ENCODE measurements at places on chromosomes 1 and 21.

DNA sequence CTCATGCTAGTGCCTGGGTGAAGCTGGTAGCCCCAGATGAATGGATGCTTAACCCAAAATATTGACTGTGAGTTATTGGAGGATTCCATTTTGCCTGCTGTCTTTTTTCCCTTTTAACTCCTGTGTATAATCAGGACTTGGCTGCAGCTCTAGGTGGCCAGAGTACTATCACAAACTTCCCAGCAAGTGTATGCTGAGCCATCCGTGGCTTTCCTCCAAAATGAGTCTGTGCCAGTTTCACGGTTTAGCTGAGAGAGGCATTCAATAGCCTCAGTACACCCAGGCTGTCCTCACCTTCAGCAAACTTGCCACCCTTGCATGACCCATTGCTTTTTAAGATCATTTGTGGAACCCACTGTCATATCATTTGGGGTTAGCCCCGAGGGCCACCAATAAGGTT is 5.3 kb upstream of the DPT start:
- DNase-seq = no peak

DNA sequence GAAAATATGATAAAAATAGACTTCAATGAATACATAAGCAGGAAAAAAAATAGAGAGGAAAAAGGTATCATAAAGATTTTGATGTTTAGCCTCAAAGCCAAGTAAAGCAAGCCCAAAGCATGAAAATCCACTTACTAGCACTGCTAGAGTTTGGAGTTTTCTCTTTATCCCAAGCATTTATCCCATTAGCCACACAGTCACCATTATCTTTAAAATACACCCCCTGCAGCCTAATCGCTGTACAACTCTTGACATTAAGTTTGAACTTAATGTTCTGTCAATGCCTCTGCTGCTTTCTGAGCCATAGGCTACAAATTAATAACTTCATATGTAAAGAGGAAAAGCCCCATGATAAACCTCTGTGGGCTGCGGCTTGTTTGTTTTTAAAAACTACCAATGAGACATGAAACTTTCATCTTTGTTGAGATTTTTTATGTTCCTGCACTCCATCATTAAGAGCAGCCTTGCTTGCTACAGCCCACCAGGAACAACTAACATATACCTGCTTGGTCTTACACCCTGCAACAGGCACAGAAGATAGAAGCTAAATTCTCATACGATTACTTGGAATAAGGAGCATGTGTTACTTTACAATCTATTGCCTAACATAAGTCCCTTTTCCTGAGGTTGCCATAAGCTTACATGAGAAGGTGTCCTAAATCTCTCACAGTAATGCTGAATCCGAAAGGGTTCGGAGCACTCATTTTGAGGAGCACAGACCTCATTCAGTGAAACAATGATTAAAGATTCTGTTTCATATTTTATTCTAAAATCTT is 202.4 kb downstream of the SMYD3 start:
- DNase-seq = no peak

GRCh38 chr1:22204989-22205913 is 62.4 kb upstream of the WNT4 start:
- DNase-seq = no peak

- no peak for DNase-seq
Measured at GRCh38 chr21:16815243-16815642, 697.6 kb upstream of the CXADR start.

DNA sequence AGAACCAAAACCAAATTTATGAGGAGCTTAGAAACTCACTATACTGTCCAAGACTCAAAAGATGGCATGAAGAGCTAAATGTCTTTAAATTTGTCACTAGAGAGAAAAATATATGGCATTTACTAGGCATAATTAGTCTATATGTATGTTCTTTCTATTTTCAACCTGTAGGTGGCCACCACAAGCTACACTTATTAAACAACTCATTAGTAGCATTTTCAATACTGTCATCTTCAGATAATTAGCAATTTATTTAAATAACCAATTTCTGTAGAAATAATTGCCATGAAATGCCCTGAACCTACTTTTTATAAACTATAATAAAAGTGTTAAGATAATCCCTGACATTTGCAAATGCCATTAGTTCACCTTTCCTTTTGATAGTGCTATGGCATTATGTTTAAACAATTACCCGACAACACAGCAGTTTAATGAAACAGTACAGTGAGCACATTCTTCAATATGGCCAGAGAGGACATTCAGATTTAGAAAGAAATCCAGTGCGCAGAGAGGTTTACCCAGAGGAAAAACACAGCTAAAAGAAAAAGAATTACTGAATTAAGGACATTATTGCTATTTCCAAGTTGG is 522.5 kb downstream of the PTBP2 start:
- no peak for DNase-seq

GRCh38 chr1:246659594-246660140 is 64.5 kb upstream of the SCCPDH start:
- no peak for DNase-seq

DNA sequence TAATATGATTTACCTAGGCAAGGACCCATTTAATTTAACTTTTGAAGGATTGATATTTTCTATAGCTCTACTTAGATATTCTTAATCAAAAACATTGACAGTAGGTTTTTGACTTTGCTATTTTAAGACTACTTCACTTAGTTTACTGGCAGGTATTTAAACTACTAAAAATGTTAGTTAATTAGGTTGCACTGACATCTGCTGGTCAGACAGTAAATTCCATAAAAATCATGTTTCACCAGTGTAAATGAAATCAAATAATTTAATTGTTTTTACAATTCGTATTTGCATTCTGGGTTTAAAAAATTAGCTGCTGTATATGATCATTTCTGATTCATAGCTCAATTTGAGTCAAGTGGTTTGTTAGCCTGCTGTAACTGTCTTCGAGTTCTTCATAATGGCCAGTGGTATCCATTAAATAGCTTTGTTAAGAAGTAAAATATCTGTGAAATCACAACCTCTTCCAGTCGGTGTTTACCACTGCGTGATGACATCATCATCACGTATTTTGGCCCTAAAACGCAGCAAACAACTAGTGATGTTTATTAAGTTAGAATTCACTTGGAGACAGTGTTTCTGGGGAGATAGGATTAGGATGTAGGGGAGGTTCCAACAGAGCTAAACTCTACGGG is 26.2 kb downstream of the EXTL2 start:
- no peak for DNase-seq

DNA sequence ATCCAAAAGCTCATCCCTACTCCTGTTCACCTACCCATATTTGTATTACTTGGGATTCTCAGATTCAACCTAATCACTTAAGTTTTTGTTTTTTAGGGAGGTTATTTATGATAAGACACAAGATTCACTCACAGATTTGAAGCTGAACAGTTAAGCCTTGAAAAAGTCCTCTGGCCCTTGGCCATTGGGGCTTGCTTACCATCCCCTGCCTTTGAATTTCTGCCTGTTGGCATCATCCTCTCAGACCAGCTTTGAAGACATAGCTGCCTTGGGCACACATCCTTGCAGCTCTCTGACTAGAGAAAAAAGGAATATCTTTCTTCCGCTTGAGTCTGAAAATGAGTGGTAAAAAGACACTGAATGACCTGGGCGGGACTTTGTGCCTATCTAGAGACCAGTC is 41.8 kb upstream of the RALGPS2 start:
- DNase-seq = no peak

- no peak for DNase-seq
Measured at GRCh38 chr1:238950784-238951183, 435.6 kb upstream of the CHRM3 start.

GRCh38 chr1:184633785-184634184 is 120.9 kb downstream of the EDEM3 start:
- no peak for DNase-seq

GRCh38 chr1:110083866-110084226 is 13.4 kb upstream of the ALX3 start:
- DNase-seq = no peak

DNA sequence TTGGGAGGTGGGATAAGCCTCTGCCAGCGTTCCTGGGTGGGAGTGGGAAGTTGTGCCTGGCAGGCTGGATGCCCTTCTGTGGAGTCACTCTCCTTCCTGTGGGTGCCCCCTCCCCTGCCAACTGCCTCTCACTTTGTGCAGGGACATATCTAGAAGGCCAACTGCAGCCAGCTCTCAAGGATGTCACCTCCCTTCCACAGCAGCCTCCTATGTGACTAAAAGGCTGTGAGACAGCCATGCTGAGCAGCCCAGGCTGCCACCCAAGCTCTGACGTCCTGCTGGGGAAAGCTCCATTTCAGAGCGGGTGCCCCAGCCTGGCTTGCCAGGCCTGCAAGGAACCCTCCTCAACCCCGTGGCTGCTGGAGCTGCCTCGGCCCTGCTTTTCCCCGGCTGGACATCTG is 19.6 kb upstream of the SLC26A9 start:
- DNase-seq = no peak

- DNase-seq = no peak
Measured at GRCh38 chr1:220382994-220383393, 110.7 kb upstream of the RAB3GAP2 start.

GRCh38 chr1:54002544-54003248 is 15.3 kb downstream of the LDLRAD1 start:
- no peak for DNase-seq

GRCh38 chr1:16183765-16184556 is 28.1 kb upstream of the EPHA2 start:
- no peak for DNase-seq

- no peak for DNase-seq
Measured at GRCh38 chr1:198833706-198834503, 195.1 kb downstream of the PTPRC start.

GRCh38 chr1:67306547-67306946 is 1.1 kb upstream of the IL12RB2 start:
- no peak for DNase-seq

DNA sequence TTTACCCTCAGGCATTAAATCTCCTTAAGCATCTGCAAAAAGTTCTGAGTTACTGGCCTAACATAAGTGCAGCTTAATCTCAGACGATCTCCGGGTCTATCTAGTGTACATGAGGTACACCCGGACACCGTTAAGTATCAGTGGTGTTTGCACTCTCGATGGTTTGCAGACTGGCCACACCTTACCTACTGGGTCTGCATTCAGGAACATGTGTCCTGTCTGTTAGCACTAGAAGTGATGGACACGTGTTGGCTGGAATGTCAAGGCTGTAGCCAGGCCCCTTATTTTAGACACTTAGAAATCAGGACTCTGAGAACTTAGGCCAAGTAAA is 783 bp upstream of the AGL start:
- no peak for DNase-seq

DNA sequence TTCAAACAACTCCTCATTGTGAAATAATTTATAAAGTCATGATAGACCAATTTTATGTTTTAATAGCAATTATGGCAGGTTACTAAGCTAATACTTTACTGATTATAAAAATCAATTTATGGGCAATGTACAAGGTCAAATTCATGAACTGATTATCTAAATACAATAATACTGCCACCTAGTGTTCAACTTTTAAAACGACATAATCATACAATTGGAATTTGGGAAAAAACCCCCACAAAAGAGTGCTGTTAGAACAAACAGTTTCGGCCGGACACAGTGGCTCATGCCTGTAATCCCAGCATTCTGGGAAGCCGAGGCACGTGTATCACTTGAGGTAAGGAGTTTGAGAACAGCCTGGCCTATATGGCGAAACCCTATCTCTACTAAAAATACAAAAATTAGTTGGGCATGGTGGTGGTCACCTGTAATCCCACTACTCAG is 14.0 kb downstream of the GTF2B start:
- no peak for DNase-seq
